NCI-H526 (cell line): ENCODE measurements at places on chromosomes 3 and 15.

GRCh38 chr3:140440446-140440845 is 237.4 kb upstream of the TRIM42 start:
- no peak for DNase-seq

GRCh38 chr15:51121118-51121517 is 26.4 kb upstream of the TNFAIP8L3 start:
- no peak for DNase-seq

GRCh38 chr15:65275728-65276126 is 11.0 kb downstream of the PARP16 start:
- DNase-seq = no peak

GRCh38 chr3:151766454-151766853 is 32.7 kb downstream of the AADACL2 start:
- DNase-seq = no peak

GRCh38 chr15:25230442-25230841 is 208.4 kb downstream of the UBE3A start:
- no peak for DNase-seq

GRCh38 chr3:35932995-35933394 is 293.7 kb downstream of the ARPP21 start:
- peak; percentile 1 for DNase-seq

DNA sequence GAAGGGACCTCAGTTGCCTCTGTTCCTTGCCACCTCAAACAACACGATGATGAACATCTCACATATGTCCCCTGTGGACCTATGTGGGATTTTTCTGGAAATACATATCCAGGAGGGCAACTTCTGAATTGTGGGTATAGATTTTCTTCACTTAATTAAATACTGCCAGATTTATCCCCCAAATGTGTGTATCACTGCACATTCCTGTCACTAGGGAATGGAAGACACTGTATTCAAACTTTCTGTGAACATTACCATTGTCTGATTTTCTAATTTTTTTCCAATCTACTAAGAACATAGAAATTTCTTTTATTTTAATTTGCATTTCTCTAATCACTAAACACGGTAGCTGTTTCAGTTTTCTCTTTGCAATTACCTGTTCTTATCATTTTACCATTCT is 102.0 kb upstream of the MRPS22 start:
- no peak for DNase-seq

DNA sequence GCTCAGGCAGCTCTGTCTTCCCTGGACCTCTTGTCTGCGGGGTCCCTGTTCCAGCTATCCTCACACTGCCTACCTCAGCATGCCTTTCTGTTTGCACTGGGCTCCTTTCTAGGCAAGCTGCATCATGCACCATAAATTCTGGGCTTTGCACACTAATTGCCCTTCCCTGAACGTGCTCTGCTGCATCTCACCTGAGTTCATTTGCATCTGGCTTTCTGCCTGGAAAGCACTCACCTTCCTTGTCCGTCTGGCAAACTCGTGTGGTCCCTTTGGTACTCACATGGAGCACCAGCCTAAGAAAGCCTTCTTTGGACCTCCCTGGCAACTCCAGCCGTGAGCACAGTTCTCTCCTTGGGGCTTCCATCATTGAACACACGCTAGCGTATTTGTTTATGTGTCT is 365.6 kb downstream of the SV2B start:
- DNase-seq = peak; percentile 96
